ENCODE measurements at places on chromosomes 5 and 9. TPM values are rescaled to one million over a fixed set of nuclear protein-coding genes. Genes with fewer than 3 reads are reported as not detected.

DNA sequence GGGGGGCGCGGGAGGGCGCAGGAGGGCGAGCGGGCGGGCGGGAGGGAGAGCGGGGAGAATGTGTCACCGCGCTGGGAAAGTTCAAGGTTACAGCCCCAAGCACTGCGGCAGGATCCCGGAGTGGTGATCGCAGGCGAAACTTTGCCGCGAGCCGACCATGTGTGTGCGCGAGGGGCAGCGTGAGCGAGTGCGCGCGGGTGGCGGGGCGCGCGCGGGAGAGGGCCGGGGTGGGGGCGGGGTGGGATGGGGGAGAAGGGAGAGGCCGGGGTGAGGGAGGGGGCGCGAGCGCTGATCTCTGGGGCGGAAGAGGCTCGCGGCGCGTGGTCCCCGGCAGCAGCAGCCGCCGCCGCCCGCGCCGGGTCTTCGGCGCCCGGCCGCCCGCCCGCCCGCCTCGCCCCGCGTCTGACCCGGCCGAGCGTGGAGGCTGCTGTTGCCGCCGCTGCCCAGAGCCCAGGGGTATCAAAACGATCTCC, at the start of gene NFIB:
Gene NFIB, minus strand, starts transcription at position 191 of the 473 bp plus-strand sequence. CDS start 630 bp downstream, outside the sequence.
- DNase-seq = no peak

- peak; percentile 95 for DNase-seq
Observed at GRCh38 chr5:139104577-139105276, 93.4 kb downstream of the SIL1 start.

- no peak for DNase-seq
Observed at GRCh38 chr5:4191703-4192102, 596.1 kb downstream of the IRX1 start.

GRCh38 chr9:74444369-74444768, 52.8 kb upstream of the RORB start:
- peak; percentile 18 for DNase-seq

DNA sequence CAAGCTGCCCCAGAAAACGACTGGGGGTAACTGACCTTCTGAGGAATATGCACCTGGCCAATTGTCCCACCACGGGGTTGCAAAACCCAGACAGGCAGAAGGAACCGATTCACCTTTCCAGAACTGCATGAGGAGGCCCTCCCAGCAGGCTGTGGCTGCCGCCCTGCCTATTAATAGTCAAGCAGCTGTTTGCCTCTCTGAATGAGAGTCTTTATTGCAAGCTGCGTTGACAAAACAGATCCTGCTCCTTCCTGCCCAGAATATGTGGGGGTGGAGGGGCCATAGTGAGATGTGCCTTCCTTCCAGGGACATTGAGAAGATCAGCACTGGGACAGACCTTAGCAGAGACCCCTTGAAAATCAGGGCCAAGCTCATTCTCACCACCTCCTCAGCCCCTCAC, 18.3 kb upstream of the TCOF1 start:
- no peak for DNase-seq

- no peak for DNase-seq
Observed at GRCh38 chr5:96489532-96489931, 56.5 kb upstream of the PCSK1 start.

- no peak for DNase-seq
Observed at GRCh38 chr5:104967806-104968410, 1405.3 kb upstream of the NUDT12 start.

DNA sequence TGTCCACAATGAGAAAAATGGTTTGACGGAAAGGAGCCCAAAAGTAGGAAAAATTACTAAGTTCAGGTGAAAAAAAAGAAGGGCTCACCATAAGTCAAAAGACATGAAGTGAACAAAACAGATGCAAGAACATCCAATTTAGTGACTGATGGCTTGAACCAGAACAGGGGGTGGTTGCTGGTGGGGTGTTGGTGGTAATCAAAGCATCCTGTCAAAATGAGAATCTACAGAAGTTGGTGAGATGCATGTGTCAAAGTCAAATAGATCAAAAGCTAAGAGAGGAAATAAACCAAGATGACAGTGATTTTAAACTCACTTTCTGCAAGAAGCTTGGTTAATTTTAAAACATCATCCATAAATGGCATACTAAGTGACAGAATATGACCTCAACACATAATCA, 117.4 kb downstream of the MLLT3 start:
- DNase-seq = no peak

DNA sequence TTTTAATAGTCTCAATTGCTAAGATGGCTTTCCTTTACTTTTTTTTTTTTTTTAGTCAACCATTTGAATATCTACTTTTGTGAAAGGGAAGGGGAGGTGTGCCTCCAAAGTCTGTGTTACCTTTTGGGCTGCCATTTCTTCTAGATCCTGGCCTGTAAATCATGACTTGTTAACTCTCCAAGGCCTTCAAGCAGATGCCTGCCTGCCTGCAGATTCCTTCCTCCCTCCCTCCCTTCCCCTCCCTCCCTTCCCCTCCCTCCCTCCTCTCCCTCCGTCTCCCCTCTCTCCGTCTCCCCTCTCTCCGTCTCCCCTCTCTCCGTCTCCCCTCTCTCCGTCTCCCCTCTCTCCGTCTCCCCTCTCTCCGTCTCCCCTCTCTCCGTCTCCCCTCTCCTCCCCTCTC, 73.1 kb downstream of the COMMD10 start:
- DNase-seq = peak; percentile 36

DNA sequence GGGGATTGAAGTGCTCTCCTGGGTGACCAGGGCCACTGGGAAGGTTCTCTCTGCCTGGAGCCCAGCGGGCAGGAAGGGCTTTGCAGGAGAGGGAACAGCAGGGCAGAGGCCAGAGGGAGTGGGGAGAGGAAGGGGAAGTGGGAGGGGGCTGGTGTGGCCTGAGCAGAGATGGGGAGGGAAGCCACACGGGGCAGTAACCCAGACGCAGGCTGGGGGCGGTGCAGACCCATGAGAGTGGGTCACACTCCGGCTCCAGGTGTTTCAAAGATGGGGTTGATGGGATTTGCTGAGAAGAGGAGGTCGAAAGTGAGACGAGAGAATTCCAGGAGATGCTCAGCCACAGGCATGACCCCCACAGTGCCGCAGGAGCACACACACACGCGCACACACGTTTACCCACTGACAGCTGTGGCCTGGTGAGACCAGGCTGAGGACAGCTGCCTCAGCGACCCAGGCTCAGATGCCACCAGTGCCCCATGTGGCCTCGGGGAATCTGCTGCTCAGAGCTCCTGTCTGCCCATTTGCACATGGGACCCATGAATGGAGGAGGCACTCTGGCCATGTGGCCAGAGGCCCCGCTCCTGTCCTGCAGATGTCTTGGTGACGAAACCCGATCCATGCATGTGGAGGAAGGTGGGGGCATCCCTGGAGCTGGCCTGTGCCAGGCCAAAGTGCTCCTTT, 32.7 kb upstream of the FCN2 start:
- DNase-seq = no peak

DNA sequence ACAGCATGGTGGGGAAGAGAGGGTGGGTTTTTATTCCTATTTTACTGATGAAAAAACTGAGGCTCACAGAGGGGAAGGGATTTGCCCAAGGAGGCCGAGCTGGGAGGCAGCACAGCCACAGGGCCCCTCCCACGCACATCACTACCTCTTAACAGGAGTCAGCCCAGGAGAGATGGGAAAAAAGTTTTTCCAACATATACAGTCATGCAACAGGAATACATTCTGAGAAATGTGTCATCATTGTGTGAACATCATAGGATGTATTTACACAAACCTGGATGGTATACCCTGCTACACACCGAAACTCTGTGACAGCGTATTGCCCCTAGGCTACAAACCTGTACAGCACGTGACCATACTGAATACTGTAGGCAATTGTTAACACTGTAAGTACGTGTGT, 11.6 kb downstream of the TRAF1 start:
- no peak for DNase-seq

- peak; percentile 80 for DNase-seq
Observed at GRCh38 chr9:37840560-37841194, 40.1 kb downstream of the DCAF10 start.

- no peak for DNase-seq
Observed at GRCh38 chr9:92467511-92467910, 14.8 kb downstream of the ASPN start.

DNA sequence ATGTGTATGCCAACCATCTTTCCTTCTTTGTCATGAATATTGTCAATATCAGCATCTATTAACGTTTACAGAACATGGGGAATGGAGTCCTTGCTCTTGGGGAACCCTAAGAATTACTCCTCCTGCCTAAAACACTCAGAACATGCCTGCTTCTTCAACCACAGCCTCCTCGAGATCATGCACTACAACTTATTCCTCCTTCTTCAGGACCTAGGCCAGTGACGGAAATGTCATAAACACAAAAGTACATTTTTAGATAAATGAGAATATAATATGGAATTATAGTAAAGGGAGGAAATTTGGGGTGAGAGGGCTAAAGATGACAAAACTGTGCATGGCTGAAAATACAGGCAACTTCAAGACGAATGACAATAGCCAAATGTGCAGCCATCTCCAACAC, 3.1 kb upstream of the IFNK start:
- no peak for DNase-seq

- DNase-seq = no peak
Observed at GRCh38 chr5:109479260-109479860, 69.6 kb upstream of the PJA2 start.

DNA sequence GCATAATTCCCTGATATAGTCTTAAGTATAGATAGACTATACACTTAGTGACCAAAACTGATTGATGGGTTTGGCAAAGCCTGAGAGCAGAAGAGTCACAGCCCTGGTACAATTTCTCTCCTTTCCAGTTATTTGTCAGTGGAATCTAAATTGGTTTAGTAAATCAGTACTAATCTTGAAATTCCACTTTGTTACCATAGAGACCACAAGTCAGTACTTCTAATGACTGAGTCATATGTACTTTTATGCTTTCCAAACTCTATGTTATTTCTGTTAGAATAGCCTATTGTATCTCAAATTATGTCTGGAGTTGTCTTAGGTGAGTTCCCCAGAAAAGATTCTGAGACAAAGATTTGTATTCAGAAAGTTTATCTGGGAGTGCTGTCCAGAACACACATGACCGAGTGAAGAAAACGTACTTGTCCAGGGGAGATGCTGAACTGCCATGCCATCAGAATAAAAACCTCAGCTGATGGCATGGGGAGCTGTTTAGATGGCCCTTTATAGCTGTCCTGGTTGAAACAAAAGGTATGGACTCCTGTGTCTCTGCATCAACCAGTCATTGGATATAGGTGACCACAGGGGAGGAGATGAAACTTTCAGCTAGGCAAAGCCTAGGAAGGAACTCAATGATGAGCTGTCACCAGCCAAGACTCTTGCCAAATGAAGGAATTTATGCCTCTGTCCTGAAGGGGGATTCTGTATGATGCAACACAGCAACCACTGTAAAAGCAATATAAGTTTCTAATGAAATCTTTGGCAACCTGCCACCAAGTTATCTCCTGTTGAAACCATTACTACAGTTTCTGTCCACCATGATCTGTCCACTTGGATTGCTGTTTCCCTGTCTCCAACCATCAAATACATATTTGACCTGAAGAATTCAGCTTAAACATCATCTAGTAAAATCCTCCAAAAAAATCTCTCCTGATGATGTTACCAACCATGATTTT, 18.0 kb upstream of the SMC2 start:
- peak; percentile 65 for DNase-seq

DNA sequence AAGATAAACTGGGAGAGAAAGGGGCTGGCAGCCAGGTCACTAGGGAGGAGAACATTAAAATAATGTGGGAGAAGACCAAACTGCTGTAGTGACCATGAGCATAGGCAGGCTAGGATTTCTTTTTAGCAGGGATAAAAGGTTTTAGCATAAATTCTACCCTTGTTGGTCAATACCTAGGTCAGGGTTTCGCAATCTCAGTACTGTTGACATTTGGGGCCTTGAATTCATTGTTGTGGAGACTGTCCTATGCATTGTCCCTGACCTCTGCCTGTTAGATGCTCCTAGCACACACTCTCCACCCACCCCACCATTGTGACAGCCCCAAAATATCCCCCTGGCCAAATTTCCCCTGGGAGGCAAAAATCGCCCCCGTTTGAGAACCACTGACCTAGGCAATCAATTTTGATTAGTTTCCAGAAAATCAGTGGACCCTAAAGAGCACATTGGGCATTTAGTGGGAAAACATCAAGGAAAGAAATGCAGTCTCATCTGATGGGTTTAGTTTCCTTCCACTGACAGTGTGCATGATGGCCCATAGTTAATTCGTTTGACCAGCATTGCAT, 181.4 kb downstream of the NTRK2 start:
- no peak for DNase-seq

DNA sequence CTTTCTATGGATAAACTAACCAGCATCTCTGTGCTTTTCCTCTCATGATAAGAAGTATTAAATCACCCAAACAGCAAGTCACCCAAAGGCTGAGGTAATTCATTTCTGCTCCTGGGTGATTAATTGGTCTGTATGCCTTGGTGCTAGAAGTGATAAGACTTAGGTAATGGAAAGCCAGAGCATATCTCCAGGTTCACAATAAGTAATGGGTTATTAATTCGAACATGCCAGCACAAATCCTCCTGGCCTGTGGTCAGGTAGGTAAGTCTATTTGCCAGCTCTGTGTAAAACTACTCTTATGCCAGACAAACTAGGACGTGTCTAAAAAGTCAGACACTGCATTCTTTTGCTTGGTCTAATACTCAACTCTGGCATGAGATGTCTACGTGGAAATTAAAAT, 11.2 kb upstream of the ENC1 start:
- DNase-seq = peak; percentile 73

DNA sequence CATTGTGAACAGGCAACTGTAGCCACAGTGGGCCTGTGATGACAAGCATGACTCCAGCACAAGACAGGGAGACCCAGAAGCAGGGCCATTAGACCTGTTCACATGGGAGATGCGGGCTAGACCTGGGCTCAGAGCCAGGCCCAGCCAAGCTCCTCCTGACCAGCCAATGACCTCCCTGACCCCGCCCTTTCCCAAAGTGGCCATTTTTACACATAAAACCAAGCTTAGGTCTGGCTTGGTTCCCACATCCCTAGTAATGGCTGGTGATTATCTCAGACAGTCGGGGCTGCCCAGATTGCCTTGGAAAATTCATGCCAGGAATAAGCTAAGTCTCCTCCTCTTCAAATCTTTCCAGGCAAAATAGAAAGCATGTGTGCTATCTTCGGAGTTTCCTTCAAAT, 94.1 kb downstream of the FRMD3 start:
- no peak for DNase-seq

GRCh38 chr5:130549884-130550561, 615.0 kb downstream of the HINT1 start:
- peak; percentile 86 for DNase-seq

Gene GDA
- total RNA-seq = not detected

Gene CDKN2B-AS1
- 2.3 TPM for total RNA-seq

Gene PAEP
- 0.39 TPM for total RNA-seq

Gene UNC13B
- 30.5 TPM for total RNA-seq

Gene ZNF454
- total RNA-seq = not detected

Gene BARX1
- total RNA-seq = 0.73 TPM

Gene MYORG
- total RNA-seq = 6.9 TPM

Gene CDHR2
- total RNA-seq = 0.50 TPM

Gene PCDHGA9
- total RNA-seq = 0.73 TPM

Gene PKD2L2
- not detected for total RNA-seq

Gene FAM151B
- total RNA-seq = 2.9 TPM

Gene ISL1
- total RNA-seq = 5.4 TPM

All from astrocyte (in vitro differentiated cells and primary cell).